Upper lobe of left lung (tissue), 6 donors: ENCODE measurements at places on chromosomes 4 and X. TPM values are rescaled to one million over a fixed set of nuclear protein-coding genes. Genes with fewer than 3 reads are reported as not detected.

Gene SOWAHB
- total RNA-seq = 2.1 TPM

- peaks cover 17% of the 10 kb centered on the region for H3K4me1 ChIP-seq
- no peak for DNase-seq
- no peak overlapping the region for H3K27ac ChIP-seq
Measured at GRCh38 chr4:95360256-95360903, 188.4 kb downstream of the UNC5C start.

- no peaks in the 10 kb centered on the region for H3K27me3 ChIP-seq
- H3K27ac ChIP-seq = peak overlapping the region; percentile 67
- no peak overlapping the region for H3K4me3 ChIP-seq
- H3K4me1 ChIP-seq = no peaks in the 10 kb centered on the region
- no peaks in the 10 kb centered on the region for H3K36me3 ChIP-seq
- no peak for DNase-seq
Measured at GRCh38 chrX:54482839-54483593, 13.0 kb downstream of the FGD1 start.

Gene EMCN
- 37.7 TPM for total RNA-seq

- no peak overlapping the region for H3K4me3 ChIP-seq
- no peaks in the 10 kb centered on the region for H3K27me3 ChIP-seq
- H3K4me1 ChIP-seq = no peaks in the 10 kb centered on the region
- H3K36me3 ChIP-seq = no peaks in the 10 kb centered on the region
- H3K27ac ChIP-seq = no peak overlapping the region
Measured at GRCh38 chrX:25151749-25152148, 136.0 kb upstream of the ARX start.

Gene USP51
- total RNA-seq = 4.0 TPM

Gene SMIM10
- total RNA-seq = not detected

Gene RASGEF1B
- total RNA-seq = 81.2 TPM
